ENCODE measurements at places on chromosomes 2 and 18. TPM values are rescaled to one million over a fixed set of nuclear protein-coding genes. Genes with fewer than 3 reads are reported as not detected.

DNA sequence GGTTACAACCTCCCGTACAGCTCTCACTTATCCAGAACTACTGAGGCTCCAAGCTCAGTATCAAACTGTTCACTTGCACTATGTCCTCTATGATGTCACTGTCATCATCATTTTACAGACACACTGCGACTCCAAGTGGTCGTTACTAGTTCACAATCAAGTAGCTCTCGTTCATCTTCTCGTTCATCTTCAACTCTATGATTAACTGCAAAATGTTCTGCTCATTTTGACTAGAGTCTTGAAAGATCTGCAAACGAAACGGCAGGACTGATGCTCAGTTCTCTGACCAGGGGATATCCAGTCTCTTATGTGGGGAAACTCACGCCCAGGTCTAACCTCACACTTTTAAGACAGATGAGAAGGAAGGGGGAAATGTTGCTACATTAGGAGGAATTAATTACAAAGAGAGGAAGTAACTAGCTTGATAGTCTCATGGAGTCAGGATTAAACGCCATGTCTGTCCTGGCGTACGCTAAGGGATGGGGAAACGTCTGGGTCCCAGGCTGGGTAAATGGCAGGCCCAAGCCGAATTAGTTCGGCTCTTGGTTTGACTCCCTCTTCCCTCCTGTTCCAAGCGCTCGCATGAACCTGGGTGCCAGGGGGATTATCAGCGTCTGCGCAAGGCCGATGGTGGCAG is 794 bp upstream of the CHCHD5 start:
- H3K4me1 ChIP-seq: peaks cover 12% of the 10 kb centered on the region
- DNase-seq: peak; percentile 22
- H3K27ac ChIP-seq: peak overlapping the region; percentile 97
- H3K4me3 ChIP-seq: peak overlapping the region; percentile 83
- H3K36me3 ChIP-seq: peaks cover 6% of the 10 kb centered on the region

DNA sequence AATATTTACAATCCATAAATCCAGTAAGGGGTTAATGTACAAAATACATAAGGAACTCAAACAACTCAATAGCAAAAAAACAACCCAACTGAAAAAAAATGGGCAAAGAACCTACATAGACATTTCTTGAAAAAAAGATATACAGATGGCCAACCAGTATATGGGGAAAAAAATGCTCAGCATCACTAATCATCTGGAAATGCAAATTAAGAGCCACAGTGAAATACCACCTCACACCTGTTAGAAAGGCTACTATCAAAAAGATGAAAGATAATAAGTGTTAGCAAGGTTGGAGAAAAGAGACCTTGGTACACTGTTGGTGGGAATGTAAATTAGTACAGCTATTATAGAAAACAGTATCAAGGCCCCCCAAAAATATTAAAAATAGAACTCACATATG is 14.6 kb downstream of the AP1S3 start:
- DNase-seq: no peak
- H3K4me3 ChIP-seq: no peak overlapping the region
- H3K36me3 ChIP-seq: no peaks in the 10 kb centered on the region
- no peak overlapping the region for H3K27ac ChIP-seq
- H3K27me3 ChIP-seq: no peaks in the 10 kb centered on the region
- peaks cover 2% of the 10 kb centered on the region for H3K4me1 ChIP-seq

- peaks cover 14% of the 10 kb centered on the region for H3K4me1 ChIP-seq
- H3K4me3 ChIP-seq: no peak overlapping the region
- no peak overlapping the region for H3K27ac ChIP-seq
- no peaks in the 10 kb centered on the region for H3K27me3 ChIP-seq
- H3K36me3 ChIP-seq: no peaks in the 10 kb centered on the region
Measured at GRCh38 chr2:1509271-1510065, 96.2 kb downstream of the TPO start.

GRCh38 chr2:11757101-11757500 is 10.7 kb downstream of the LPIN1 start:
- H3K4me3 ChIP-seq: no peak overlapping the region
- no peaks in the 10 kb centered on the region for H3K27me3 ChIP-seq
- no peak overlapping the region for H3K27ac ChIP-seq
- peaks cover 7% of the 10 kb centered on the region for H3K36me3 ChIP-seq
- no peak for DNase-seq

STAT1 gene
- polyA plus RNA-seq: 22.1 TPM

CBLN2 gene
- 0.37 TPM for polyA plus RNA-seq

Measured in SK-N-SH (cell line).